Cortex of kidney (tissue), 1 donor: ENCODE measurements at places on chromosomes 5 and 9.

GRCh38 chr5:8241076-8241475 lies 372.1 kb downstream of the MTRR start:
- no peak for DNase-seq

DNA sequence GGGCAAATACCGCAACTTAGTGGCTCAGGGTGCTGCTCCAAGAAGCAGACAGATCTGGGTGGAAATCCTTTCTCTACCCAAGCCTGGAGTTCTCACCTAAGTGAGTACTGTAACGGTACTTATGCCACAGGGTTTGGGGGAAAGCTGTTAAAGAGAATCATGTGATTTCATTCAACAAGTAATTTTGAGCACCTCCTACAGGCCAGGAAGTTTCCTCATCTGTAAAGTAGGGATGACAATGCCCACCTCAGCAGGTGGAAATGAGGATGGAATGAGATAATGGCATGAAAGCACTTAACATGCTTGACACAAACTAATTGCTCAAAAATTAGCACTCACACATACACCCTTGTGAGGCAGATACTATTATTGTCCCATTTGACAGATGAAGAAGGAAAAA lies 114.1 kb downstream of the JAKMIP2 start:
- no peak for DNase-seq

DNA sequence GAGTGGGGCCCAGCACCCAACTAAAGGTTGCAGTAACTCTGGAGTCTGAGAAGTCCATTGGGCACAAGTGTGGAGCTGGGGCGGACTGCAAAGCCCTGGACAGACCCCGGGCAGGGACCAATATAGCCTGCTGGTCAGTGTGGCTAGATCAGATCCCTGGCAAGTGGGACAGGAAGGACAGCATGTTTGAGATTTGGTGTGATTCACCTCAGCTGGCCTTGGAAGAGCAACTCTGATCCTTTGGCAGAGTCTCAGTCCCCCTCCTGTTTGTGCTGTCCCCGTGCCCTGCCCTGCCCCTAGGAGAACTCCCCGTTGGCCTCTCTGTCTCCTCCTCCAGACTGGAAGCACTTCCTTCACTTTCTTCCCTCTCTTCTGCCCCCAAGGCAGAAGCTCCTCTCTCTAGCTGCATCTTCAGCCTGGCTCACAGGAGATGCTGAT lies 255.3 kb downstream of the FSTL4 start:
- no peak for DNase-seq

DNA sequence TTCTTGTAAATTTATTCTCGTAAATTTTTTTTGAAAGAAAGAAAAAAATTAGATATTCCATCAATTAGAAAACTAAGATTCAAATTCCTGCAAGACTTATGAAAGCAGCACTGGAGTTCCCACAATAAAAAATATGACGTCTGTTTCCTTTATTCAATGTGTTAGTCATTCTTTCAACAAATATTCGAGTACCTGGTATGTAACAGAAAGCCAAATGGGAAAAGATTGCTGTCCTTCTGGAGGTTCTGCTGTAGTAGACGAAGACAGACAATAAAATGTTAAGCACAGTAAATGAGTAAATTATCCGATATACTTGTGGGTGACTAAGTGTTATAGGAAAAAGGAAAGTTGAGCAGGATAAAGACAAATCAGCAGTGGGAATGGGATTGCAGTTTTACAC lies 92.2 kb downstream of the ADAMTSL1 start:
- DNase-seq, result no peak

DNA sequence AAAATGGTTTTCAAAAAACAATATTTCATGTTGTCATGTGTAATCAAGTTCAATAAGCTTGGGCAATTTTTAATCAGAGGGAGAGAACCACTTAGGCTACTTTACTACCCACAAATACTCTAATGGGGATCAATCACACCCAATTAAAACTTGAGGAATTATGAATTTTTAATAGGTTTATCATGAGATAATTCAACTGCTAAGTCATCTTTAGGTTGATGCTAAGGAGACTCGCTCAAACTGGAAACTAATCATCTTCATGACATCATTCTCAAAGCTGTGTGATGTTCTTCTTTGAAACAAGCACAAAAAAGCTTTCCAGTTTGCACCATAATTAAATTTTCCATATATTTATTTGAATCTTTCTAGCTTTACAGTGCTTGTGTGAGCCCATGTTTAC lies 867.5 kb downstream of the MAT2B start:
- no peak for DNase-seq

DNA sequence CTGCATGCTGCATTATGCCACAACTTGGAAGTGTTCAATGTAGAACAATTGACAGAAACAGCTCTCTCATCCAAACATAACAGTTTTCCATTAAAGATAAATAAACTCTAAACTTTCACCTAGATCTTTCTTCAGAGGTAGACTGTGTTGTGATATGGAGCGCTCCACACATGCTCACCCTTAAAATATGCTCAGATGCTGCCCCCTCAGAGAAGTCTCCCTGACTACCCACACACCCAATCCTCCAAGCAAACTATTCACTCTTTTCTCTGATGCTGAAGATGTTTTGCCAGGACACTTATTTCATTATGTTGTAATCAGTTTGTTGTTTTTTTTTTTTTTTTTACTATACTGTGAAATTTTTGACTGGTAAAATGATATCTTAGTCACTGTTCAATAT lies 206.6 kb upstream of the RASA1 start:
- DNase-seq, result no peak

- no peak for DNase-seq
Observed at GRCh38 chr9:110255463-110256379, 586 bp downstream of the TXN start.

DNA sequence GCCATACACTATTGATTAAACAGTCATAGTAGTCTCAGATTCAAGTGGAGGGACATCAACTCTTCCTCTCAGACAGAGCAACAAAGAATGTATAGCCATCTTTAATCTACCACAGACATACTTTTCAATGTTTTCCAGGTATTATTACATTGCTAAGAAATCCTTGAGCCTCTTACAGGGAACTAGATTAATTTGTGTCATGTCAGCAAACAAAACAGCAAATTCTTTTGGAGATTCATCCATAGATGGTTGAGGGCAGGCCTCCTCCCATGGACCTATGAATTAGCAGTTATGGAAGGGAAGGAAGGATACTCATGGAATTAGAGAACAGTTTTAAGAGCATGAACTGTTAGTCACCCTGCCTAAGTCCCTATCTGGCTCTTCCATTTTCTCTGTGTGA lies 47.8 kb upstream of the ARRDC3 start:
- no peak for DNase-seq

DNA sequence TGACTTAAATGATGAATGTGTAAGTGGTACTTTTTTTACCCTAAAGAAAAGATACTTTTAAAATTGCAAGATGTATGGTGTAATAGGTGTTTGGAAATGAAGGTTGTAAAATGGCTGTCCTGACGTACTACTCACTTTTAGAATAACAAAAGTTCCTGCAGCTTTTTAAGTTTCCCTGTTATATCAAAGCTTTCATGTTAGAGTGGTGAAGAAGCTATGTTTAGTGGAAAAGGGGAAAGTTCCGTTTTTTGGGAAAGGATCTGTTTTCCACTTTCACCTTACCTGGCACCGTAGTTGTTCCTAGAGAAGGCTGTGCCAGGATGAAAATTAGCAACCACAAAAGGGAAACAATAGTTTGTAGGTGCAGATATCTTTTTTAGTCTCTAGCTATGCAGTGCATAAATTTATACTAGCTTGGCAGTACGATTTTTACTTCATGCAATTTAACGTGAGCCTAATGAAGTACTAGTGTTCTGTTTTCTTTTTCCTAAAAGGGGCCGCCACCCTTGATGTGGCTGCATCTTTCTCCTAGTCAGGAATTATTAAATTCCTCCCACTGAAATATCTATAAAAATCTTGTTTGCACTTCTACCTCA lies 1.3 kb downstream of the TNPO1 start:
- no peak for DNase-seq

DNA sequence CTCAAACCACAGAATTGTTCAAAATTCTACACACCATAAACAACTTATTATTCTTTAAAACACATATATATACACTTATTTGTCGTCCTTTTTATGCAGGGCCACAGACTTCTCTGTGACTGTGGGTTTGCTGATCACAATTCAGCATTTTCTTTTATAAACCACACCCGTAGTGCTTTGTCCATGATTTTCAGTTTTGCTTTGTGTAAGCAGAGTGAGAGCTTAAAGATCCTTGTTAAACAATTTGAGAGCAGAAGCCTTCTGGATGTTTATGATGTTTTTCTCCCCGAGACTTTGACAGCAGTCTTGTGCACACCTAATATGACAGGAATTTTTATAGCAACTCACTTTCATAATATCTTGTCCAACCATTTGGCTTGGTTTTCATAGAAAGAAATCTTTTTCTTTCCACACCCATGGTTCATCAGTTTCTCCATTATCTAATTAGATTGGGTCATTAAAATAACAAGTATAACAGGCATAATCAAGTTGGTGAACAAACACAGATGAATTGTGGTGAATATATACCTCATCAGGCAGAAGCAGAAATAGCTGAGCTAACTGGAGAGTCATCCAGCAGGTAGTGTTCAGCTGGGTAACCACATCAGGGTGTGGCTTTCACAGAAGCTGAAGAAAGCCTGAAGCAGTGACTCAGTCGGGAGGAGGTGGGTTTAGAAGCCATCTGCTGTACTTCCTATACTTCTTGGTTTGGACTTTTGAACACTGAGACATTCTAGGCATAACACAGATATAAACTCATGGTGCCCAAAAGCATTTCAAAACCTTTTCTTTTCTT lies 232.8 kb downstream of the DOCK8 start:
- no peak for DNase-seq

GRCh38 chr5:149638136-149638535 lies 56.8 kb downstream of the ARHGEF37 start:
- no peak for DNase-seq

DNA sequence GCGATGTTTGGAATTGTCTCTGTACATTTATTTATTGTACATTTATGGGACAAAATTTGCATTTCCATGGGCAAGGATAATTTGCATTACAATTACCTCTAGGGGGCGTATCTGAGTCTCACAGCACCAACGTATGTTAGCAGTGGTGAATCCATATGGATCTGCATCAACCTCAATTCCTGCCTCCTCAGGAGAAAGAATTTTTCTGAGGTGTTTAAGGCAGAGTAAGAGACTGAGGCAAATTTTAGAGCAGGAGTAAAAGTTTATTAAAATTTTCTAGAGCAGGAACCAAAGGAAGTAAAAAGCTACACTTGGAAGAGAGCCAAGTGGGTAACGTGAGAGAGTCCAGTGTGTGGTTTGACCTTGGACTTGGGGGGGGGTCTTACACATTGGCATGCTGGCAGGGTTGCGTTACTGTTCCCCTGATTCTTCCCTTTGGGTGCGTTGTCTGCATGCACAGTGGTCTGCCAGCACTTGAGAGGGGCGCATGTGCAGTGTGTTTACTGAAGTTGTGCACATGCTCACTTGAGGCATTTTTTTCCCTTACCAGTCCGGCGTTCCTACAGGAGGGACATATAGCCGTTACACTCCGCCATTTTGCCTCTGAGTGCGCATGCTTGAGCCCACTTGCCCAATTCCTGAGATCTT lies 21.0 kb upstream of the RAB14 start:
- DNase-seq, result no peak

- no peak for DNase-seq
Observed at GRCh38 chr5:53114988-53115387, 5.4 kb upstream of the MOCS2 start.
